ENCODE measurements at places on chromosomes 13 and 19.

GRCh38 chr13:108741930-108742329, 112.5 kb downstream of the MYO16 start:
- DNase-seq, result no peak

GRCh38 chr19:19433666-19434213, 28.3 kb downstream of the GATAD2A start:
- no peak for DNase-seq

DNA sequence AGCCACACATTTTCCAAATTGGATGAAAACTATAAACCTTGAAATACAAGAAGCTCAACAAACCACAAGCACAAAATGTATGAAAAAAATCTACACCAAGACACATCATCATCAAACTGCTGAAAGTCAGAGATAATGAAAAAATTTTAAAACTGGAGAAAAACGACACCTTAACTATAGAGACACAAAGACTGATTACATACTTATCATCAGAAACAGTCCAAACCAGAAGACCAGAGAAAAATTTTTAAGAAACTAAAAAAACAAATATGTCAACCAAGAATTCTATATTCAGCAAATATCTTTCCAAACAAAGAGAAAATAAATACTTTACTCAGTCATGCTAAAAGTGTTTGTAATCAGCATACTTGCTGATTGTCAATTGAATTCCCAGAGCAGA, 8.5 kb upstream of the ZNF823 start:
- DNase-seq, result no peak

DNA sequence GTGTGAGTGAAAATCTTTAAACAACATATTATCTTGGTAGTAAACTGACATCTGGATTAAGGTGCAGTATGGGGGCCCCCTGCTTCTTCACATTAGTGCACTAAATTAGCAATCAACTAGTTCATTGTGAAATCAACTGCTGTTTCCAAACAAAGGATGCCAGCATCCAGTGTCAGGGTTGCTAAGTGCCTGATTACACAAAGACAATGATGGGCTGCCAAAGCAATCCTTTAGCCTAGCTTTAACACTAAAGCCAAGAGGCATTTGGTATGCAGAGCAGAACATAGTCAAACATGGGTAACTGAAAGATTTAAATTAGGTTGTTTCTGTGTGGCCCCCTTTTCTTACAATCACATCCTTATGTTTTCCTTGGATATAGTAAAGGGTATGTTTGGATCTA, 543.1 kb upstream of the SLITRK5 start:
- DNase-seq, result no peak

- DNase-seq, result no peak
Observed at GRCh38 chr19:7622933-7623685, 6.2 kb downstream of the XAB2 start.

GRCh38 chr13:93412676-93413075, 186.1 kb downstream of the GPC6 start:
- DNase-seq, result no peak
